Stimulated activated CD4-positive, alpha-beta T cell treated with anti-CD3 and anti-CD28 coated beads, Interleukin-4, amount 100 ng/mL, for 48 hours (primary cell): ENCODE measurements at places on chromosomes 16 and 17.

DNA sequence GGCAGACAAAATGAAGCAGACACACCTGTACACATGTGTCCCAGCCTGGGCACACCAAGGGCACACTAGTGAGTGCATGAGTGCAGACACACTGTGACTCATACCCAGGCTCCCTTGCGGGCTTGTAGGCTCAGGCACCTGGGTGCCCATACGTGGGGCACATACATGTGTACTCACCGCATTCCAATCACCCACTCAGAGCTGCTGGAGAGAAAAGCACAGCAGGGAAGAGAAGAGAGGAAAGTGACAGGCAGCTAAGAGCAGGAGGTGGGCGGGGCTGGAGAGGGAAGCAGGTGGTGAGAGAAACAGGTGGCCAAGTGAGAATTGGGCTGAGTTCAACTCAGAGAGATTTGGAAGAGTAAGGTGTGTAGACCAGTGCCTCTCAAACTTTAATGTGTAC, 54.0 kb downstream of the TMEM132E start:
- no peak for DNase-seq

DNA sequence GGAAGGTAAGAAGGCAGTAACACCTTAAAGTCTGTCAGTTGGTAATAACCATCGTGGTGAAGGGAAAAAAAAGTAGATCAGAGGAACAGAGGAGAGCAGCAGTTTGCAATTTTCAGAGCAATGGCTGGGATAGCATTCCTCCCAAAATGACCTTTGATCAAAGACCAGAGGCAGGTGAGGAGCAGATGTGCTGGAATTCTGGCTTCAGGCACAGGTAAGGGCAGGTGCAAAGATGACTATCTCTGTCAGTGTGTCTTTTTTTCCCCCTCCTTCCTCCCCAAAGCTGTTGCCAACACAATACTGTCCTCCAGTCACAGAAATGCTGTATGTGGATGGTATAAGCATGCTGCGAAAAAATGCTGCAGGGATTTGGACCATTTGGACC, 166.7 kb downstream of the XYLT1 start:
- no peak for DNase-seq

DNA sequence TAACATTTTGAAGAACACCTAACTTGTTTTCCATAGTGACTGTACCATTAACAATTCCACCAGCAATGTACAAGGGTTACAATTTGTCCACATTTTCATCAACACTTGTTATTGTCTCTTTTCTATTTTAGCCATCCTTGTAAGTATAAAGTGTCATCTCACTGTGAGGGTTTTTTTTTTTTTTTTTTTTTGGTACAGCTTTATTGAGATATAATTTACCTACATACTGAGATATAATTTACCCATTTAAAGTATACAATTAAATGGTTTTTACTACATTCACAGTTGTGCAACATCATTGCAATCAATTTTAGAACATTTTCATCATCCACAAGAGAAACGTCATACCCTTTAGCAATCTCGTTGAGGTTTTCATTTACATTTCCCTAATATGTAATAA, 17.9 kb upstream of the TMIGD1 start:
- DNase-seq, result no peak

GRCh38 chr16:89953671-89954406, 5.3 kb downstream of the DEF8 start:
- DNase-seq, result no peak

GRCh38 chr17:32283745-32284201, 18.1 kb downstream of the RHBDL3 start:
- no peak for DNase-seq

DNA sequence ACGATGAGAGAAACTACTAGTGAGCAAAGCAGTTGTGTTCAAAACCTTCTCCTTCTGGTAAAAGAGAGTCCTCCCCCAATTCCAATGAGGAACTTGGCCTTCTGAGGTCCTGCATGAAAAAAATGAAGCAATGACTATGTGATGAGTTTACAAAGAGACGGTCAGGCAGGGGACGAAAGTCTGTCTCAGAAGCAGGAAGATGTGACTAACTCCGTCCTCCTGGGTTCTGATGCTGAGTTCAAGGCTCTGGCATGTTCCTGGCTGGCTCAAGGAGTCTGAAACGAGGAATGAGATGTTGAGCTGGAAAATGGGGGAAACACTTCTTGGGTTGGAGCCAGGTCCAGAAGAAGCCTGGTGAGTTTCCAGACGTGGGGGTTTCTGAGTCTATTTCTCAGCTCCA, 129.6 kb downstream of the CPPED1 start:
- DNase-seq, result no peak

DNA sequence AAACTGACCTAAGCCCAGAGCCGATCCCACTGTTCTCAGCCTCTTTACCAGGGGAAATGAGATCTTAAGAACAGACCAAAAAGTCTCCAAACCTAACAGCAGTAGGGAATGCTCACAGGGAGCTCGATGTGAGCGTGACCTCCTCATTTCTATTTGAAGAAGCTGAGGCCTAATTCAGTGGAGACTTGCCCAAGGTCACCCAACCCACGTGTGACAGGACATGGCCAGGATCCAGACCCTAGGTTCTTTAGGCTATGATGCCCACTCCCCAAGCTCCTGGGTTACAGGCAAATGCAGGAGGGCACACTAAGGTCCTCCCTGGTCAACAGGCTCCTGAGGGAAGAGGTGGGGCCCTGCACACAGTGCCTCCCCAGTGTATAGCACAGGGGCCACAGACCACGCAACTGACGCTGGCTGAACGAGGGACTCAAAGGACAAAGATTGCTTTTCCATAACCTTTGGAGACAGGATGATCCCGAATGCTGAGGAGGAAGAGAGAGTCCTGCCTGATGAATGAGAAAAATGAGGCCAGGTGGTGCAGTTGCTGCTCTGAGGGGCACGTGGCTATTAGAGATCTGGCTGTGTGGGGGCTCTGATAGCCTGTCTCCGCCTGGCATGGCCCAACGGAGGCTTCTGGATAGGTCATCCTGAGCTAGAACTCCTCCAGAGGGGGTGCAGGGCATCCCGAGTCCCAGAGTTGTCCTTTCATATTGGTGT, 24.0 kb downstream of the MAP3K14 start:
- DNase-seq, result no peak

DNA sequence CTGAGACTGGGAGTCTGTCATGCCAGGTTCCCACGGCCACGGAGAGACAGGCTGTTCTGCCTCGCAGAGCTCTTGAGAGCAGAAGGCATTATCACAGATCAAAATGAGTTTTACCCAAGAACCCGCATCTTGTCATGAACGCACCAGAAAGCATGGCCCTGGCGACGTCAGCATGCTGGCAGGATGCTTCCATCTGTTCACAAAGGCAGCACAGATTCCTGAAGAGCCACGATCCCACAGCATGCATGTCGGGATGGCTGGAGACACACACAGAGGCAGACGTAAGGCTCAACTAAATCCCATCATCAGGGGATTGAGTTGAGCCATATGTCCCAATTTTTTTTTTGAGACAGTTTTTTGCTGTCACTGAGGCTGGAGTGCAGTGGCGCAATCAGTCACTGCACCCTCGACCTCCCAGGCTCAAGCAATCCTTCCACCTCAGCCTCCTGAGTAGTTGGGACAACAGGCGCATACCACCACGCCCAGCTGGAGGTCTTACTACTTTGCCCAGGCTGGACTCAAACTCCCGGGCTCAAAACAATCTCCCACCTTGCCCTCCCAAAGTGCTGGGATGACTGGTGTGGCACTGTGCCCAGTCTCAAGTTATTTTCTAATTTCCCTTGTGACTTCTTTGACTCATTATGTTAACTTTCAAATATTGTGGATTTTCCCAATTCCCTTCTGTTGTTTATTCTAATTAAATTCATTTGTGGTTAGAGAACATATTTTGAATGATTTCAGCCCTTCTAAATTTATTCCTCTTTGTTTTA, 11.1 kb downstream of the FANCA start:
- DNase-seq, result no peak

DNA sequence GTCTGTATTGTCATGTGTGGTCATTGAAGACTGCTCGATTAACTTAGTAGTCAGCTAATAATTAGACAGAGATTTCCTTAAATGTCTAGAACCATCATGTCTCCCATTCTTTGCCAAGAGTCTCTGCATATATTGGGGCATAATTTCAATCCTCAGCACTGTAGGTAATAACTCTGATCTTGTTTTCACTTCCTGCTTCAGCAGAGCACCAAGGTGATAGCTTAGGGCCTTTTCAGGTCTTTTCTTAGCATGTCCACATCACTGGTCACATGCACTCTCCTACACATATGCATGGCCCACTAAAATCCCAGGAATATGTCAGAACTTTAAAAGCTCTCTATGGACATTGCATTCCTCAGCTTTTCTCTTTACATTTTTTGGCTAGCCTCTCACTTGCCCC, 110.3 kb upstream of the NACA2 start:
- no peak for DNase-seq

- DNase-seq, result no peak
These were observed 11.4 kb upstream of the MRPS23 start for GRCh38 chr17:57861000-57861789.

DNA sequence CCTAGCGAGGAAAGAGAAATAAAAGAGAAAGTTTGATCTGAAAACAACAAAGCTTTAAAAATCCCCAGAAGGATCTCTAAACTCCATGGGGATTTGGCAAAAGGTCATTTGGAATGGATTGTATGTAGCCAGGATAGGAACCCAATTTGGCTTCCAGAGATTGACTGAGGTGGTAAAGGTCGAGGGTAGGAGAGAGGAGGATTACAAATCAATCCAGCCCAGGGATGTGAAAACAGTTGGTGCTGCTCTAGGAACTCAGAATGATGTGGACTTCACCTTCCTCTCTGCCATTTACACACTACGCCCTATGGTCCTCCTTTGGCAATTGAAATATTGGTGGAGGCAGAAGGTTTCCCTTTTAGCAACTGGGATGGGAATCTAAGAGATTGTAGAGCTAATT, 18.8 kb upstream of the SMIM36 start:
- DNase-seq, result no peak

DNA sequence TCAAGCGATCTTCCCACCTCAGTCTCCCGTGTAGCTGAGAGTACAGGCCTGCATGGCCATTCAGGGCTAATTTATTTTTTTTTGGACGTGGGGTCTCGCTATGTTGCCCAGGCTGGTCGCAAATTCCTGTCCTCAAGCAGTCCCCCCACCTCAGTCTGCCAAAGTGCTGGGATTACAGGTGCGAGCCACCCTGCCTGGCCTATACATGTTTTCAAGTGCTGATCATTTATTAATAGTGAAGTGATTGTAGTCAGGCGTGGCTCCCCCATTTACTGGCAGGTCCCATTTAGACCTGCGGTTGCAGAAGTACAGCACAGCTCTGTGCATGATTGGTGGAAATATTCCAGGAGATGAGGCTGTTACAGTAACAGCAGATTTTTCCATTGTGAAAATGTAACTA, 8.4 kb downstream of the FOXK2 start:
- no peak for DNase-seq
